ENCODE measurements at places on chromosomes 11 and 22. TPM values are rescaled to one million over a fixed set of nuclear protein-coding genes. Genes with fewer than 3 reads are reported as not detected.

GDPD4 gene
- 0.69 TPM for total RNA-seq

OR56A3 gene
- total RNA-seq = not detected

GNG3 gene
- not detected for total RNA-seq

KBTBD3 gene
- 1.3 TPM for total RNA-seq

GGTLC3 gene
- total RNA-seq = not detected

STT3A gene
- 303 TPM for total RNA-seq

DRD2 gene
- not detected for total RNA-seq

CATSPER1 gene
- not detected for total RNA-seq

LIPT2 gene
- 1.4 TPM for total RNA-seq

HBG1 gene
- not detected for total RNA-seq

C11orf87 gene
- under 0.01 TPM for total RNA-seq

HORMAD2 gene
- not detected for total RNA-seq

MFRP gene
- not detected for total RNA-seq

IFITM10 gene
- 1.5 TPM for total RNA-seq

Measured in smooth muscle cell of the umbilical artery (primary cell).